ENCODE measurements at places on chromosomes 11 and 22.

DNA sequence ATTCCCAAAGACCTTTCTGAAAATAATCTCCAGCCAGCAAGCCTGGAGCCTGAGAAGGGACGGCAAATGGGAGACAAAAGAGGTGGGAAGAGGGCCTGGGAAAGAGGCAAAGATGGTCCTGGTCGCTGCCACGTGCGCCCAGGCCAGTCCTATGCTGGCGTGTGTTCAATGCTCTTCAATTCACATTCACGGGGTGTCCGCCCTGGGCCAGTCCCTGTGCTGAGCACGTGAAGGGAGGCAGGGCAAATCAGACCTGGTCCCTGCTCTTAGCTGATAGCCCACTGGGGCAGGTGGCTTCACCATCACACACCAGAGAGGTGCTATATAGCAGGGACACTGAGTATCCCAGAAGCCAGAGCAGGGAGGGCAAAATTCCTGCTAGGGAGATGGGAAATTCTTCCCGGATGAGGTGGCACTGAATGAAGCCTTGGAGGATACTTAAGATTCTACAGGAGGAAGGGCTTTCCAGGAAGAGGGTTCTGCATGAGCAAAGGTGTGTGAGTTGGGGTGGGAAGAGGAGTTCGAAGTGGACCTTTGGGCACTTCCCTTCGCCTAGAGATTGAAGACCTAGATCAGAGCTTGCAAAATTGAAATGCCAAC is 148.2 kb downstream of the CHST1 start:
- no peak for DNase-seq

DNA sequence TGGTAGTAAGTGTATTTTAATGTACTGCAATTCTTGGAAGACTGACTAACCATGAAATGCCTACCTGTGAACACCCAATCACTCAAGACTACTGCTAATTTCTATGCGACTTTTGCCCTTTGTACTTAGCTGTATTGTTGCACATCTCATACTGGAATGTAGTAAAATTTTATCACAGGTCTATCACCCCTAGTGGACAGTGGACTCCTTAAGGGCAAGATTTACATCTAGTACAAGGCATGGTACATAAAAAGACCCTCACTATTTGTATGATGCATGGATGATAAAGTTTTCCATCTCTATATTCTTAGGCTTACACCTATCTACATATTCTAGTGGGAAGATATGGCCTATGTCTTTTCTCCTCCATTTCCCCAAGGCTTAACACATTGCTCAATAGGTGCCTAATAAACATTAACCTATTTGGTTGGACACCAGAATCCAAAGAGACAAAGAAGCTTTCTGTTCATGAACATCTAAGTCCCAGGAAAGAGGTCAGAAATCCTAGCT is 26.1 kb downstream of the SERGEF start:
- DNase-seq: no peak

GRCh38 chr11:6755303-6755952 is 16.3 kb downstream of the OR2AG2 start:
- DNase-seq: no peak

GRCh38 chr22:21989049-21989448 is 6.5 kb upstream of the TOP3B start:
- no peak for DNase-seq

GRCh38 chr22:31093086-31093850 is 12.2 kb downstream of the SMTN start:
- DNase-seq: peak; percentile 60

GRCh38 chr11:122367809-122368231 is 251.8 kb upstream of the BLID start:
- DNase-seq: peak; percentile 47

DNA sequence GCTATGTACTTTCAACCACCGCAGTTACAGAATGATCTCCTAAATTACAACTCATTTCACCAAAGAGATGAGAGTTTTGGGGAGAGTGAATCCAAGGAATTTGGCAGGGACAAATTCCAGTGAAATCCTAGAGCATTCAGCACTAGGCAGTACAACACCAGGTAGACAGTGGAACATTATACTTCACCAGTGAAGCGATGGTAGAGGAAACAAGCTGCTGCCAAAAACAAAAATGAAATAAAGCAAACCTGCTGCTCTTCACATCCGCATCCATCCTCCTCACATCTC is 16.9 kb downstream of the SMCO4 start:
- DNase-seq: no peak

DNA sequence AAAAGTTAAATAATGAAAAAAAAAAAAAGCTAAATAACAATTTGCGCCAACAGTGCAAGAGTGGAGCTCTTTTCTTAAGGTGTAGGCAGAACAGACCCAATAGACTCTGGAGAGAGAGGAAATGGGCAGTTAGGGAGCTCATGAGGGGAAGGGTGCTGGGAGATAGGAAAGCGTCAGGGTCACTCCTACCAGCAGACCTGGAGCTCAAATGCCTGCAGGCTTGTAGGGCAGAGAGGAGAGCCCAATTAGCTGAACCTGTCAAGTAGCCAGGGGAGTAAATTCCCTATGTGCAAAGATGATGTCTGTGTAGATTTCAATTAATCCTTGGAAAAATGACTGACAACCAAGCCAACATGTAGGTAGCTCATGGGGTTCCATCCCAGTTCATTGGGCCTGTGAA is 73.0 kb downstream of the RAB30 start:
- no peak for DNase-seq

GRCh38 chr11:75872887-75873416 is 57.9 kb downstream of the UVRAG start:
- DNase-seq: no peak

DNA sequence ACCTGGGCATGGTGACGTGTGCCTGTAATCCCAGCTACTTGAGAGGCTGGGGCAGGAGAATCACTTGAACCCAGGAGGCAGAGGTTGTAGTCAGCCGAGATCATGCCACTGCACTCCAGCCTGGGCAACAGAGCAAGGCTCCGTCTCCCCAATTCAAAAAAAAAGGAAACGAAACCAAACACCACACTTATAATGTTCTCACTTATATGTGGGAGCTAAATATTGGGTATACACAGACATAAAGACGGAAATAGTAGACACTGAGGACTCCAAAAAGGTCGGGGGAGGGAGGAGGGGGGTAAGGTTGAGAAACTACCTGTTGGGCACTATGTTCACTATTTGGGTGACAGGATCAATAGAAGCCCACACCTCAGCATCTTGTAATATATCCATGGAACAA is 94.3 kb downstream of the GAB2 start:
- DNase-seq: no peak

All from ovary (tissue), 10 donors.